ENCODE measurements at places on chromosomes 1 and 21. TPM values are rescaled to one million over a fixed set of nuclear protein-coding genes. Genes with fewer than 3 reads are reported as not detected.

The PRDM16 gene
- polyA plus RNA-seq: 12.5 TPM

- no peak for DNase-seq
Measured at GRCh38 chr1:3919706-3920105, 19.6 kb upstream of the C1orf174 start.

DNA sequence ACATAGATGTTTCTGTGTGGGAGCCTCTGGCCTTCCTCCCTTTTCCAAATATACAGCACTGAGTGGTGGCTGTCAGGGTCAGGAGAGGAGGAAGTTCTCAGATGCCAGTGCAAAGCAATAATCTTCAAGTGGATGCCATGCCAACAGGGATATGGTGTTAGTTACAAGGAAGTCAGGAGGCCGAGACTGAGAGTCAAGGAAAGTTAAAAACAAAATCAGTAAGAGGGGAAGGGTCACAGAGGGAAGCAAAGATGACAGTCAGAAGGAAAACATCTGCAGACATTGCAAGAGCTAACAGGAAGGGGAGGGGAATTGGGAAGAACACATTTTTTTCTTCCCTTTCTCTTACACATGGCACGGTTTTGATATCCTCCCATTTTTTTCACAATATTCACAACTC is 691.4 kb downstream of the ADGRL2 start:
- no peak for DNase-seq

- no peak for DNase-seq
Measured at GRCh38 chr1:241375886-241376285, 18.9 kb upstream of the RGS7 start.

The PAQR6 gene
- polyA plus RNA-seq: 8.0 TPM

The UBXN10 gene
- 5.6 TPM for polyA plus RNA-seq

DNA sequence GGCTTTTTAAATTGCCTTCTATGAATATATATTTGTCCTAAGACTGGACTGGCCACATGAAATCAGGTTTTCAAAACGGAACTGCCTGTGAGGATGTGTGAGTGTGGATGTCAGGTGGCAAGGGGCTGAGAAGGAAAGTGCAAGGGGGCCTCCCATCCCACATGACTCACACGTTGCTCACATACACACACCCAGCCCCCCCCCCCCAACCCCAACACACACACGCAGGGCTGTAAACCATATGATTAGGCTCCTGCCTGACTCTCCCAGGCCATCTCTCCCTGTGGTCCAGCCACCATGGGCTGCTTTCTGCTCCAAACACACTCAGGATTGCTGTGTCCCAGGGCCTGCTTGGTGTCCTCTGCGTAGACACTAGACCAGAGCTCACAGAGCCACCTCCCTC is 22.4 kb downstream of the DEGS1 start:
- DNase-seq: no peak

GRCh38 chr1:17697458-17697857 is 57.7 kb upstream of the ACTL8 start:
- DNase-seq: no peak

DNA sequence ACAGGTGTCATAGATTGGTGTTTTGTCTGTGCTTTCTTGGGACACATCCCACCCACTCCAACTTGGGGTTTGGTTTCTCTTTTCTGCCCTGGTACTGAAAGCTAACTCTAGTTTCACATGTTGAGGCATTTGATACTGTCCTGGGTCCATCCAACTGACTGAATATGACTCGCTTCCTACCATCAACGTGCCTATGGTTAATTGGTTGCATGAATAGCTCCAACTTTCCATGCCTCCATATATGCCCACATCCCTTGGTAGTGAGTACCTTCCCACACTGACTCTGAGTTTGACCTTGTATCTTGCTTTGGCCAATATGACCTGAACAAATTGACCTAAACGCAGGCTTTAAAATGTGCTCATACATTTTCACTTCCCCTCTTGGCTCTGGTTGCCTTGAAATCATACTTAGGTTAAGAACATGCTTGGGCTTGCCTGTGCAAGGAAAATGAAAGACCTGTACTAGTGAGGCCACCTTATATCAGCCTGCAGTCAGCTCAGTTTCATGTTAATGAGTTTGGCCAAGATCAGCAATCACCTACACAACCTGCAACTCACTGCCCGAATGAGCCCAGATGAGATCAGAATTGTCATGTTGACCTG is 81.0 kb upstream of the KCNK2 start:
- no peak for DNase-seq

- peak; percentile 45 for DNase-seq
Measured at GRCh38 chr1:58089898-58090534, 456.5 kb downstream of the OMA1 start.

DNA sequence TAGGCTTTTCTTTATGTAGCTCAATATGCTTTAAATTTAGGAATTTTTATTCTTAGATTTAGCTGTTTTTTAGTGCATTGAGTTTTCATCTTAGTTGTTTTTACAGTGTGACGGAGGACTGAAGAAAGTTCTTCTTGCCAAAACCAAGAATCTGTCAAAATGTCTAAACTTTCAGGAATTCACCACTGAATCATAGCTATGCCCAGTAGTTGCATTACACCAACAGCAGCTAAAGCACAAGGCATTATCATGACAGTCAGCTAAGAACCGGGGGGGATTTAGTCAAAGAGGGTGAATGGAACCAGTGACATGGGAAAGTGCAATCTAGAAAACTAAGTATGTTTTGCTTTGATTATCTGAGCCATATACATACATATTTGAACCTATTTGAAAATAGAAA is 6.5 kb upstream of the C1orf146 start:
- no peak for DNase-seq
